Inflammatory macrophage treated with lipopolysaccharide for 1 hour (primary cell): ENCODE measurements at places on chromosomes 12 and 14.
A peak's percentile ranks its signal among the peaks of the same experiment; 100 is the strongest.

DNA sequence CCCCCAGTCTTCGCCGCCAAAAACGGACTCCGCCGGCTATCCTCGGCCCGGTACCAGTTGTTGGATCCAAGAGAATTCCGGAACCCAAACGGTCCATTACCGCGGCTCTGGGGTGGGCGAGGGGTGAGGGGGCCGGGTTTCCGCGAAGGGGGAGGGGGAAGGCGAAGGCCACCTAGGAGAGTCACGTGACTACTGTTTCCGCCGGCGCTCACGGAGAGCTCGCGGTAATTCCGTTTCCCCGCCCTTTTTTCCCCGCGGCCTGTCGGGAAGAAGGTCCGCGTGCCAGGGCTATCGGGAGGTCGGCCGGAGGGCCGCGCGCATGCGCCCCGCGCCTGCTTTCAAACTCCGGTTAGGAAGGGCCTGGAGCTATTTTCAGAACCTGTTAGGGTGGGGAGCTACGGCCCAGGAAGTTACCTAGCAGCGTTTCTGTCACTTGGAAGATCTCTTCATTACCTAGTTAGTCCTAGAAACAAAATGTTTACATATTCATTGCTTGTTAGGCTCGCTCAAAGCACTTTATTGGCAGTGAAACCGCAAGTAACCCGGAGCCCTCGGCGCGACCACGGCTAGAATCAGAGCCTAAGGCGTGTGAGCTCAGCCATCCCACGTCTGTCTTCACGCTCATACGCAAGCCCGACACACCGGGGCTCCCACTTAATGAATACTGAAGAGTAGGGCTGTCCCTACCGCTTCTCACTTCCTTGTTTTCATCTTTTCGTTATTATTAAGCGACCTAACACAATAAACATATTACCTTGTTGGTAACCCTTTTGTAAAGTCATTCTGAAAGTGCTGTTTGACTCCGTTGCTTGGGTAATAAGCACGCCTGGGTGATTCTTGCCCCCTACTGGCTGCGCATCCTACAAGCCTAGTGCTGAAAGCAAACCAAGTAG, 624 bp upstream of the SBNO1 start:
- DNase-seq, result peak; percentile 99

DNA sequence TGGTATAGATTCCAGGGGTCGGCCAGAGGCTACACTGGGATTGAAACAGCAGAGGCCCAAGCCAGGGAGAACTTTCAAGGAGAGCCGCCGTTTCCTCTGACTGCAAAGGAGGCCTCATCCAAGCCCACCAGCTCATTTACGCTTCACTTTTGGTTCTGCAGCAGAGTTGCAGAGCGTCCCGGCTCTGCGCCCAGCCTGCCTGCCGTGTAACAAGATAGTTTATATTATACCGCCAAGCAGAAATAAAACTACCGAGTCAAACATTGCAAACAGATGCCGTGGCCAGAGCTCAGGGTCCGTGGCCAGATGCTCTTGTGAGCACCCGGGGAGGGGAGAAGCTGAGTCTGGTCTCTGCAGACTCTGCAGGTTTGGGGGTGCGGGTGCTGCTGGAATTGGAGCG, 60.7 kb upstream of the TBX3 start:
- DNase-seq, result no peak

- no peak for DNase-seq
Observed at GRCh38 chr12:109695961-109696461, 17.6 kb upstream of the FAM222A start.

DNA sequence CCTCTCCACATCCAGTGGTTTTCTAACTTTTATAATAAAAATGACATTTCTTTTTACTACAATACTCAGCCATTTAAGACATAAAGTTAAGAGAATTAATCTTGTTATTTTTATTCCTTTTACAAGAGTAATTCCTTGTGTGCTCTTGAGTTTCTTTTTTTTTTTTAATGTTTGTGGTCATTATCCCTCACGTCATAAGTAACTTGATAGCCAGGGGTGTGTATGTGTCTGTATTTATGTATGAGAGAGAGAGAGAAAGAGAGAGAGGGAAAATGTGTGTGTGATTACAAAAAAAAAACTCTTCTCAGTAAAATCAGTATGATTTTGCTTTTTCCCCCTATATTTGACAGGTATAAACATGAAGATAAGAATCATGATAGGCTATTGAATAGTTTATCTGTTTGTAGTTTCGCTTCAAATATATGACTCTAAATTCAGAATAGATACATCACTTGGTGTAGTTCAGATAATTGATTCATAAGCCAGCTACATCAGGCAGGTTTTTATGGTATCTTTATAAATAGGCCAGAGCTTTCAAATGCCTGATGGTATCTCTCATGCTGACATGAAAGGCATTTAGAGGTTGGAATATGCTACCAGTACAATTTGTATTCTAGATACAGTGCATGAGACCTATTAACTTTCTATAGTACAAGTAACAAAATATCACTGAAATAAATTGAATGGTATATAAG, 34.9 kb downstream of the RERGL start:
- no peak for DNase-seq

DNA sequence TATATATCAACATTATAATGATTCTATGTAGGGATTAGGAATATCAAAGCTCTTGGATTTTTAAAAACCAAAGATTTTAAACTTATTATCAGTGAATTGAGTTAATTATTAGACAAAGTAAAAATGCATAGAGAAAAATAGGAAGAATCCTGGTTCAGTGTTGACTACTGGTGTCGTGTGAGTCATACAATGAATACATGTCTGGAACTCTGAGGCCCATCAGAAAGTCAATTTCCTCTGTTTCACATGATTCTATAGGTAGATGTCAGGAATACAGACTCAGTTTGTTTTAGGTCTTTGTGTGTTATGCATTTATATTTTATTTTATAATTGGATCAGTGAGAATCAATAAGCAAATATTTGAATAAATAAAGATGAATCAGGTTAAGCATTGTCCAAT, 84.5 kb upstream of the RTL1 start:
- no peak for DNase-seq

- no peak for DNase-seq
Observed at GRCh38 chr14:59085207-59085739, 103.2 kb upstream of the DAAM1 start.

DNA sequence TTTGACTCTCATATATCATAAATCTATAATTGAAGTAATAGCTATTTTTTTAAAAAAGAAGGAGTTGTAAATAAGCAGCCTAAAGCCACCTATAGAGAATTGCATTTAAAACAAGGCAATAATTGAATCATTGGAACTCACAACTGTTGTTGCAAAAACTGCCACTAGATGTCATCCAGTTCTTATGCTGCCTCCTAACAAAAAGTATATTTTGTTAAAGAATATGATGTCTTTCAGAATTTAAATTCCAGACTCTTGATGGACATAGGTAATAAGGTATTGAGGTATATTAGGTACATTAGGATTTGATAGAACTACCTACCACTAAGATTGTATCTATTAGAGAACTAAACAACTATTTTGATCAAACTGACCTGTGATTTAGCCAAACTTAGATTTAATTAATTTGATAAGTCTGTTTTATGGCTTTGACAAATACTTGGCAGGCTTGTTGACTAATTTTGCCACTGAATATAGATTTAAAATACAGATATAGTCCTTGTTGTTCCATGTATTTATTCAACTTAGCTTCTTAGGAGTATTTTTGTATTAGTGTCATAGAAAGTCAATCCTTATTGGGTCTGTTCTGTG, 401.4 kb downstream of the RPL10L start:
- no peak for DNase-seq

DNA sequence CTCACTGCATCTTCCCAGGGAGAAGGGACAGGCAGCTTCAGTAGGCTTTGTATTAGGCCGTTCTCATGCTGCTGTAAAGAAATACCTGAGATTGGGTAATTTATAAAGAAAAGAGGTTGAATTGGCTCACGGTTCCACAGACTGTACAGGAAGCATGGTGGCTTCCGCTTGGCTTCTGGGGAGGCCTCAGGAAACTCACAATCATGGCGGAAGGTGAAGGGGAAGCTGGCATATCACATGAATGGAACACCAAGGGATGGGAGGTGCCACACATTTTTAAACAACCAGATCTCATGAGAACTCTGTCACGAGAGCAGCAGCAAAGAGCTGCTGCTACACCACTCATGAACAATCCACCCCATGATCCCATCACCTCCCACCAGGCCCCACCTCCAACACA, 182.2 kb upstream of the SFSWAP start:
- DNase-seq, result no peak

DNA sequence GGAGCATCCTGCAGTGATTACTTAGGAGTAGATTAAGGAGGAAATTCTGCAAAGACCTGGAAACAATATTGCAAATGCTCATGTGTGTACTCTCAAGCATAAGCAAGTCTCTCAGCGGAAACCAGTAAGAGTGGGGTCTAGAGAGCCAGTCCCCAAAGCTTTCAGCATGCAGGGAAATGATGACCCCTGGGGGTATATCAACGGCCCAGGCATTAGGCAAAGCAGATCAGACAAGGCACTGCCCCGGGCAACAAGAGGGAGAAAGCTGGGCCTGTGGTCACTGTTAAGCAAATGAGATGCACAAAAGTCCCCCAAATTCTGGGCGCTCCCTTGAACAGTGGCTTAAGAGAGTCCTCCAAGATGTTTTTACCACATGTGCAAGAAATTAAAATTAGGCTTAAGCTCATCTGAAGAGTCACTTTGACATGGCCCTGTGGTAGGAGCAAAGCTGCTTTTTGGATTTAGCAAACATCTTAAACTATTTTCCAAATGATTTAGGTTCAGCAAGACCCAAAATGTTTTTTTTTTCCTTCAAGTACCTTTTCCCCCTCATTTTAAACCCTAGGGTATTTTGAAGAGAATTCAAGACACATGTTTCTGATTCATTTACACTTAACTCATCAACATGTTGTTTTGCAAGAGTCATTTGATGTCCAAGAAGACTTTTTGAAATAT, 457.1 kb upstream of the TBX3 start:
- no peak for DNase-seq

DNA sequence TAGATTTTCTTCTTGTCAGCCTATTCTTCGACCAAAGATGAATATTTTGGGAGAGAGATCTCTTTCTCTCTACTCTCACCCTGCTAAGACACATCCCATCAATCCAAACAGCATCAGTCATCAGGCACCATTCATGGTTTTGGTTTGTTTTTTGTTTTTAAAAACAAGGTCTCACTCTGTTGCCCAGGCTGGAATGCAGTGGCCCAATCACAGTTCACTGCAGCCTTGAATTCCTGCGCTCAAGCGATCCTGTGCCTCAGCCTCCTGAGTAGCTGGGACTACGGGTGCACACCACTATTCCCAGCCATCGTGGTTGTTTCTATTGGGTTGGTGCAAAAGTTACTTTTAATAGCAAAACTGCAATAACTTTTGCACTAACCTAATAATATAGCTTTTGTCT, 14.4 kb upstream of the ITPR2 start:
- DNase-seq, result no peak

GRCh38 chr14:77212943-77213678, 31.5 kb downstream of the TMEM63C start:
- peak; percentile 35 for DNase-seq

GRCh38 chr14:31208546-31209424, 1.2 kb upstream of the HECTD1 start:
- no peak for DNase-seq

DNA sequence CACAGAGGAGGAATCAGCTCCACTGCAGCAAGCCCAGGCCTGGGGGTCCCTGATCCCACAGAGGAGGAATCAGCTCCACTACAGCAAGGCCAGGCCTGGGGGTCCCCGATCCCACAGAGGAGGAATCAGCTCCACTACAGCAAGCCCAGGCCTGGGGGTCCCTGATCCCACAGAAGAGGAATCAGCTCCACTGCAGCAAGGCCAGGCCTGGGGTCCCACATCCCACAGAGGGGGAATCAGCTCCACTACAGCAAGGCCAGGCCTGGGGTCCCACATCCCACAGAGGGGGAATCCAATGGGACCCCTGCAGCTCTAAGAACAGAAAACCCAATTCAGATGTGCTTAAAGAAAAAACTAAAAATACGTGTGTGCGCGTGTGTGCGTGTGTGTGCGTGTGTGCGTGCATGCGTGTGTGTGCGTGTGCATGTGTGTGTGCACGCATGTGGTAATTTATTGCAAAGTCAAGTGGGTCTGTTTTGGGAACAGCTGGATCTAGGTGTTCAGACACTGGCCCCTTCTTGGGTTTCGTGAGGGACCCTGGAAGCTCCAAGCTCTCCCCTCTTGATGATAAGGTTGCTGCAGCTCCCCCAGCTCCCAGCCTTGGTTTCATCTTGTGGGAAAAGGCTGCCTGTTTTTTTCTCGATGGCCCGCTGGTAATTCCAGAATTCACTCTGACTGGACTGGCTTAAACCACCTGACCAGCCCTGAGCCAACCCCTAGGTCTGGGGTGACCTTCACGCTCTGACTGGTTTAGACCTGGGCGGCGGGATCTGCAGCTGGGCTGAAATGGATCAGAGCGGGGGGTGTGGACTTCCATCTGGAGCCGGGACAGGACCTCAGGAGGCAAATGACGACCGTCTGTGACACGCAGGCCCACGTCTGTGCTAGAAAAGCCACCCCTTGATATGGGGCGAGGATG, 47.1 kb downstream of the GALNT9 start:
- DNase-seq, result no peak

DNA sequence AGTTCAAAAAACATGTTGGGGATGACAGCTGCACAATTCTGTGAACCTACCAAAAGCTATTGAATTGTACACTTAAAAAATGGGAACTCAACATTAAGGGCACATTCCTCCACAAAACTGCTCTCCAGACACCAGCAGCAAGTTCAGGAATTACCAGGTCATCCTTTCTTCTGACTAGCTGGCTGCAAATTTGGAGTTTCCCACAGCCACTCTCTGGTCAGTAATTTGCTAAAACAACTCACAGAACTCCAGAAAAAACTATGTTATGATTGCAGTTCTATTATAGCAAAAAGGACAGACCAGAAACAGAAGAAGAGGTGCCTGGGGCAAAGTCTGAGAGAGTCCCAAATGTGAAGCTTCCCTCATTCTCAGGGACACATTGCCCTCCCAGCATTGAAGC, 20.1 kb upstream of the PLEKHD1 start:
- DNase-seq, result peak; percentile 30

- no peak for DNase-seq
Observed at GRCh38 chr14:104108570-104109541, 23.4 kb downstream of the ASPG start.

DNA sequence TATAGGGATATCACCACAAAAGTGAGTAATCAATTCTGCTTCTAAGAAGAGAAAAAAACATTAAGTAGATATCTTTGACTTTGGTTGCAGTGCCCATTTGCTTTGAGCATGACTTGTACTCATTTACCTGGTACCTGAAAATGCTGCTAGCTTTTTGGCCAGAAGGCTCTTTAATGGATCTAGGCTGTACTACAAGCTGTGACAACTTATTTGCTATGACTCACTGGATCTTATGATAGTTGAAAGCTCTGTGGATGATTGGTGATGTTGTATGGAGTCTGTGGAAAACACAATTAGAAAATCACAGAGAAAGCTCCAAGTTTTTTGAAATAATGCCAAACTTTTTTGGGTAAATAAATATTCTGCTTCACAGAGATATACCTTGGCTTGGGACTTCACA, 960.9 kb upstream of the FBXO33 start:
- no peak for DNase-seq

DNA sequence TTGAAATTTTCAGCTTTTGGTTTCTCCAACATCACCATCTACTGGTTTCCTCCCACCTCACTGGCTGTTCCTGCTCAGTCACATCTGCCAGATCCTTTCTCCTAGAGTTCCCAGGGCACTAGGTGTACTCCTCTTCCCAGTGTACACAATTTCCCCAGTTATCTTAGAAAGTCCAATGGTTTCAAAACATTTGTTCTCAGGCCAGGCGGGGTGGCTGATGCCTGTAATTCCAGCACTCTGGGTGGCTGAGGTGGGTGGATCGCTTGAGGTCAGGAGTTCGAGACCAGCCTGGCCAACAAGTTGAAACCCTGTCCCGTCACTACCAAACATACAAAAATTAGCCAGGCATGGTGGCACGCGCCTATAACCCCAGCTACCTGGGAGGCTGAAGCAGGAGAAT, 60.7 kb downstream of the SPPL3 start:
- no peak for DNase-seq

- no peak for DNase-seq
Observed at GRCh38 chr14:53355581-53356112, 202.5 kb upstream of the DDHD1 start.
